Kidney epithelial cell (primary cell): ENCODE measurements at places on chromosomes 2 and 18.

- DNase-seq, result no peak
These were observed 339.4 kb downstream of the CMPK2 start for GRCh38 chr2:6526093-6526824.

GRCh38 chr2:1674276-1674675, 70.0 kb downstream of the PXDN start:
- no peak for DNase-seq

- DNase-seq, result no peak
These were observed 179.4 kb downstream of the ALPK2 start for GRCh38 chr18:58449464-58449863.

DNA sequence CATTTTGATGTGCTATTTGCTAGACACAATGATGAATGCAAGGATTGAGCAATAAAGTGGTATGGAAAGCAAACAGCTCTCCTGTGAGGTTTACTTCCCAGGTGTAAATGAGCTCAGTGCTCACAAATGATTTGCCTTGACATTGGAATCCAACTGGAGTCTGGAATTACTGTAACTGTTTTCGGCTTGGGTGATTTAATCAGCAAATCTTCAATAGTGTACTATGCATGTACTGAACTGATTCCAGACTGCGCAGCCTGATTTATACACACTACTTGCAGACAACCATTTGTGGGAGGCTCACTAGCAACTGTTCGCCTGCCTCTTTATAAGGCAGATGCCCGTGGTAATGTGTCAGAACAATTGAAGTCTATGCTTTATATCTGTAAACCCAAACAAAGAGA, 27.9 kb upstream of the SOX11 start:
- DNase-seq, result no peak

- no peak for DNase-seq
These were observed 681.5 kb upstream of the FAM98A start for GRCh38 chr2:34280606-34281005.

GRCh38 chr2:4515871-4516761, 812.7 kb downstream of the DCDC2C start:
- DNase-seq, result no peak

DNA sequence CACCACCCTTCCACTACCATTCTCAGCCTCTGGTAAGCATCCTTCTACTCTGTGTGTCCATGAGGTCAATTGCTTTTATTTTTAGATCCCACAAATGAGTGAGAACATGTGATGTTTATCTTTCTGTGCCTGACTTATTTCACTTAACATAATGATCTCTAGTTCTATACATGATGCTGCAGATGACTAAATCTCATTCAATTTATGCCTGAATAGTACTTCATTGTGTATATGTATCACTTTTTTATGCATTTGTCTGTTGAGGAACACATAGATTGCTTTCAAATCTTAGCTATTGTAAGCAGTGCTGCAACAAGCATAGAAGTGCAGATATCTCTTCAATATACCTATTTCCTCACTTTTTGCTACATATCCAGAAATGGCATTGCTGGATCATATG, 733.3 kb downstream of the SUCLG1 start:
- DNase-seq, result no peak

GRCh38 chr2:211237586-211238275, 681.3 kb downstream of the CPS1 start:
- DNase-seq, result no peak

DNA sequence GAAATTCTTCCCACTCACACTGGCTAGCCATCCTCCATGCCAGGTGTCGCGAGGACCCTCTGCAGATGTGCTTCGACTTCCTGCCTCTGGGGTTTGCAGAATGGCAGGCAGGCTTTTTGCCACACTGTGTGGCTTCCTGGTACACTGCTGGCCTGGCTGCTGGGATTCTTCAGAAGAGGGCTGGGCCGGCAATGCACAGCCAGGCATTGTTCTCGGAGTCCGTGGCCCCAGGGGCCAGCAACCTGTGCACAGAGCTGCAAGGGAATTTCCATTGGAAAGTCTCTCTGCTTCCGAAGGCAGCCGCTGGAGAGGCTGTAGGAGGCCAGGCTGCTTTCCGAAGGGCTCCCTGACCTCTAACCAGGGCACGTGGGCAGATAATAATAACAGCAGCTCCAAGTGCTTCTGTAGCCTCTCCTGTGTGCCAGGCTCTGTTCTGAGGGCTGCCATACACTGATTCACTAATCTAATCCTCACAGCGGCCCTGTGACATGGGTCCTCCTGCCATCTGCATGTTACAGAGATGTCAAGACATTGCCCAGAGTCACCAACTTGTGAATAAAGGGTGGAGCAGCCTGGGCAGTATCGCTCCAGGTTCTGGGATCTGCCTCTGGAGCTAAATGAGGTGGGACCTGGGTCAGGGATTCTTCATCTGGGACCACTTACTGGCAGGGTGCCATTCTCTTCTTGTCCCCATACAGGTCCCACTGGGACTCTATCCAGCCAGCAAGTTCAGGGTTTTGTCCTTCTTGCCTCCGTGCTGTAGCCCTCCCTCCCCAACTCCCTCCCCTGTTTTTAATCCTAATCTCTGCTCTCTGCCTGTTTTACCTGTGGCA, 5.0 kb downstream of the LDLRAD4 start:
- DNase-seq, result no peak

GRCh38 chr2:5387406-5387805, 304.8 kb upstream of the SOX11 start:
- peak; percentile 19 for DNase-seq

- no peak for DNase-seq
These were observed 81.9 kb downstream of the SLC66A3 start for GRCh38 chr2:11237122-11237521.

- no peak for DNase-seq
These were observed 180.5 kb downstream of the DIS3L2 start for GRCh38 chr2:232142049-232142448.

- DNase-seq, result no peak
These were observed 231.7 kb upstream of the LYPD1 start for GRCh38 chr2:132901661-132902060.

GRCh38 chr2:96594691-96595152, 43.4 kb downstream of the KANSL3 start:
- DNase-seq, result no peak

DNA sequence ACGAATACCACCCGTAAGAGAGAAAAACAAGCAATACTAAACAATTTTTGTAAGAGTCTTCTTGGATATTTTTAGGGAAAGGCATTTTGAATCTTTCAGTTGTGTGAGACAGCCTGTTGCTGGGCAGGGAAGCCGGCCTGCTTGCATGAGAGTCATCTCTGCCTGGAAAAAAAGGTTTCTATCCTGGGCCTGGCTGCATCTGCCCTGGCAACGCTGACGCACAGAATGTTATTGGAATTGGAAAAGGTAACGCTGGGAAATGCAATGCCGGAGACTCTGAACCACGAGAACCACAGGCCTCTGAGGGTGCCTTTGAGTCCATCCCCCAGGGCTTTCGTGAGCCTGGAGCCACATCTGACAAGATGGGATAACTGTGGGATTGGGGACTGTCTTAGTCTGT, 17.9 kb upstream of the NPAS2 start:
- no peak for DNase-seq

- no peak for DNase-seq
These were observed 162.7 kb downstream of the FSHR start for GRCh38 chr2:48991415-48992131.

GRCh38 chr2:145813481-145813880, 1293.6 kb upstream of the ZEB2 start:
- DNase-seq, result no peak

DNA sequence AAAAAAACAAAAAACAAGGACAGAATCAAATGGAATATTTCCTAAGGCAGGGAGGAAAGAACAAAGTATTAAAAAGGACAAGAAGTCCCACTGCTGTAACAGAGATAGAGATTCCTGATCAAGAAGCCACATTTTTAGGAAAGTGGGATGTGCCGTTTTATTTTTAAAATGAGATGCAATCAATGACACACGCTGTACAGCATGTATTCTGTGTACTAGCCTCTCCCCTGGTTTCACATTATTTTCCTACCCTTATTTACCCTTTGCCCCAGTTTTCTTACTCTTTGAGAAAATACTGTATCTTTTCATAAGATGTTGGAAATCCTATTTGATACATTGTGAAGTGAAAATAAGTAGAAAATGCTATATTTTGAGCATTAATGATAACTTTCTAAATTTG, 45.8 kb downstream of the E2F6 start:
- DNase-seq, result no peak

- DNase-seq, result no peak
These were observed 7.6 kb downstream of the CYP26B1 start for GRCh38 chr2:72139874-72140620.

DNA sequence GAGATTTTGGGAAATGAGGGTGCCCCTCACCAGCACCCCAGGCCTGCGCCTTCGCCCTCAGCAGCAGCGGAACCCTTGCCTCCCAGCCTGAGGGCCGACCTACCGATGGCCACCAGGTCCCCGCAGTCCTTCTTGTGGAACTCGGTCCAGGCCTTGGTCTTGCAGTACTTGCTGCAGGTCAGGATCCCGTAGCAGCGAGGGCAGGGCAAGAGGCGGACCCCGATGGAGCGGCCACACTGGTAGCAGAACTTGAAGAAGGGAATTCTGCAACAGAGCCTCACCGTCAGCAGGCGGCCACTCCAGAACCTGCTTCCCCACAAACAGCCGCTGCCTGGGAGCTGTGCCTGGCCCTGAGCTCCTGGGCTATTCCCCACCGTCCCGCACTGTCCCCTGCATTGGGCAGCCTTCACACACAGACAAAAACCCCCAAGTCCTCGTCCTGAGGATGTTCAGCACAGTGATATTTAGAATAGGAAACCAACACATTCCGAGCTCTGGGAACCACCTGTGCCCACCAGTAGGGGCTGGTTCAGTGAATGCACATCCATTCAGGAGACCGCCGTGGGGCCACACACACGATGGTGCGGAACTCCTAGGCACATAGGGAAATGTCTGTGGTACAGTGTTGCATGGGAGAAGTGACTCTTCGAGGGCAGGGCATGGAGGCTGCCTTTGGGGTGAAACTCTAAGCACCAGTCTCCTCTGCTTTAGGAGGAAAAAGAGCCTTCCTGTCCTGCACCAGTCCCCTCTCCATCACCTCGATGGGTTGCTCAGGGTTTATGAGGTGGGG, 45.6 kb downstream of the GPC1 start:
- DNase-seq, result no peak

- no peak for DNase-seq
These were observed 225.7 kb downstream of the MTX2 start for GRCh38 chr2:176494949-176495353.

GRCh38 chr18:56844556-56844955, 193.4 kb downstream of the WDR7 start:
- no peak for DNase-seq

DNA sequence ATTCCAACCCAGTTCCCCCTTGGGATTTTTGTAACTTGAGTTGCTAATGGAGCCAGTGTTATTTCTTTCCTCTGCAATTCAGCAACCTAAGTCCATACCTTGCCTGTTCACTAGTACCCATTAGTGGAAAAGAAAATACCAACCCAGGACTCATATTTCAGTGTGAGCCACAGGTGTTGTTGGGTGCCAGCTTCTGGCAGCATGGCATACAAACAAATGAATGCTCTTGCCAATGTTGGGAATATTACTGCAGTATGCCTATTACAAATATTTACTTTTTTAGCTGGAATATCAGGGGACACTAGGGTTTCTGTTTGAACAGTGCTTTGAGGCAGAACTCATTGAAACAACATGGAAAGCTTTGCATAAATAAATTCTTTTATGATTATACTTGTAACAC, 130.2 kb downstream of the NCKAP5 start:
- DNase-seq, result no peak

DNA sequence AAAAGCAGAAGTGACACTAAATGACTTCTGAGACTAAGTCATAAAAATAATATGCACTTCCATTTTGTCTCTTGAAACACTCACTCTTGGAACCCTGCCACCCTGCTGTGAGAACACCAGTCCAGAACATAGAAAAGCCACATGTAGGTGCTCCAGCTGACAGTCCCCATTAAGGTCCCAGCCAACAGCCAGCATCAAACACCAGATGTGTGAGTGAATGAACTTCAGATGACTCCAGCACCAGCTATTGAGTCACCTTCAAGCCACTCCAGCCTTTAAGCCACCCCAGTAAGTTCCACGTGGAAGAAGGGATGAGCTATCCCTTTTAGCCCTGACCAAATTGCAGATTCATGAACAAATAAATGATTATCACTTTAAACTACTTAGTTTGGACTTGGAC, 31.5 kb upstream of the LGALSL start:
- DNase-seq, result no peak

DNA sequence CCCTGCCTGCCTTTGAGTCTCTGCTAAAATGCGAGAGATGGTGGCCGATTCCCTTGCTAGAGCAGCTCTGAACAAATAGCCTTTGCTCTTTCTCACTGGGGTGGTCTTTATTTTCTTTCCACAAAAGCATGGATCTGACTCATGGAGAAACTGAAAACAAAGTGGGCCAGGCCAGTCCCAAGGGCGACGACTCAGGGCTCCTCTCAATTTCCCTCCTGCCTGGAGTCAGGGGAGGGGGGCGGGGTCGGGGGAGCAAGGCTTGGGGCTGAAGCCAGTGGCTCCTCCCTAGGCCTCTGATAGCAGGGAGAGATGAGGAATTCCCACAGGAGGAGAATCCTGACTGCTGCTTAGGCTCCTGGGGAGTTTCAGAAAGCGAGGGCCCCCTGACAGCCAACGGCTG, 17.1 kb upstream of the IL1R2 start:
- DNase-seq, result no peak

- peak; percentile 85 for DNase-seq
These were observed 18.1 kb downstream of the EPAS1 start for GRCh38 chr2:46315103-46315890.

DNA sequence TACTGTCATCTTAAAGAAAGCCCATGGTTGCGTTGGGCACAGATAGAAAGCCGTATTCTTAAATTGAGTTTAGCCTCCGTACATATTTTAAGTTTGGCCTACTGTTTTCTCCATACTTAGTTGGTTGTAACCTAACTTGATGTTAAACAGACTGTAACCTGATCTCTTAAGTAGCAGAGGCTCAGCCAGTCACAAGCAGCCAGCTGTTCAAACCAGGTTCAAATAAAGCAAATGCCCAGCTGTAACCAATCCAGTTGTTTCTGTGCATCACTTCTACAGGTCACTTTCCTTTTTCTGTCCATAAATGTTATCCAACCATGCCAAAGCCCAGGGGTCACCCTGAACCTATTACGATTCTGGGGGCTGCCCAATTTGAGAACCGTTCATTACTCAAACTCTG, 10.0 kb upstream of the THADA start:
- DNase-seq, result no peak

DNA sequence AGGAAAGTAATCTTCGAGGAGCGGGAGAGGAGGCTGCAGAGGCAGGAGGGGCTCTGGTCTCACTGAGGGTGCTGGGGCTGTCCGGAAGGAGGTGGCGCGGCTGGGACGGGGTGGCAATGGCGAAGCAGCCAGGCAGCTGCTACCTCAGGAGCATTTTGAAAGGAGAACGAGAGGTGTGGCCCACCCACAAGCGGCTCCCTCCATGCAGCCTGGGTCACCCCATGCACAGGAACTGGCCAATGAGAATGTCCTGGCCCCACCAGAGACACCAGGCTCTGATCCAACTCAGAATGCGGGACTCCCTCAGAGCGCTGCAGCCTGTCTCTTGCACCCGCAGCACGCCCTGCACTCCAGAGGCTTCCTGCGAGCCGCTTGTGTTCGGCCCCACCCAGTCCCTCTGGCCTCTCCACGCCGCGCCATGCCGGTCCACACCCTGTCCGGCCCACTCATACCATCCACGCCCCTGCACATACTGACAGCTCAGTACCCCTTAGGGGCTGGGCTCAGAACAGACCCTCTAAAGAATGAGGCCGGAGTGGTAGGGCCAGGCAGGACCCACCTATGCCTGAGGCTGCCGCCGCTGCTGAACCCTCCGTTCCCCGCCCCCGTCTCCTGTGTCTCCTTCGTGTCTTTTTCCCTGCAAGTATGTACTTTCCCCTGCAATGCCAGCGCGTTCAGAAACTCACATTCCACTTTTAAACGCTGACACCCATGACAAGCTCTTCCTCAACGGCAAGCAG, 6.4 kb upstream of the BOK start:
- no peak for DNase-seq
